Neural crest cell (in vitro differentiated cells): ENCODE measurements at places on chromosomes 1 and 21.

- DNase-seq, result no peak
These were observed 4.9 kb upstream of the C1orf185 start for GRCh38 chr1:51097171-51097570.

- no peak for DNase-seq
These were observed 339.0 kb upstream of the B3GALT2 start for GRCh38 chr1:193525411-193525810.

DNA sequence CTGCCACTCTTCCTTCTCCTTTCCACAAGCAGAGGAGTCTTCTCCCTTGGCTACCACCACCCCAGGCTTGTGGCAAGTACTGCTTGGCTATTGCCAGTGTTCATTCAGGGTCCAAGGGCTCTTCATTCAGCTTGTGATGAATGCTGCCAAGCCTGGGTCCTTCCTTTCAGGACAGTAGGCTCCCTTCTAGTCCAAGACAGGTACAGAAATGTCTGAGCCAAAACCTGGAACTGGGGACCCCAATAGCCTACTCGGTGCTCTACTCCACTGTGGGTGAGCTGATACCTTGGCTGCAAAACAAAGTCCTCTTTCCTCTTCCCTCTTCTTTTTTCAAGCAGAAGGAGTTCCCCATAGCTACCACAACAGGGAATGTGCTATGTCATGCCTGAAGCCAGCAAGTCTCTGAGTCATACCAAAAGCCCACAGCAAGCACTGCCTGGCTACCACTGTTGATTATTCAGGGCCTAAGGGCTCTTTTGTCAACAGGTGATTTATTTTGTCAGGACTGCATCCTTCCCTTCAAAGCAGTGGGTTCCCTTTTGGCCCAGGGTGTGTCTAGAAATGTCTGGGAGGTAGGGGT is 268.9 kb downstream of the HHAT start:
- DNase-seq, result no peak

DNA sequence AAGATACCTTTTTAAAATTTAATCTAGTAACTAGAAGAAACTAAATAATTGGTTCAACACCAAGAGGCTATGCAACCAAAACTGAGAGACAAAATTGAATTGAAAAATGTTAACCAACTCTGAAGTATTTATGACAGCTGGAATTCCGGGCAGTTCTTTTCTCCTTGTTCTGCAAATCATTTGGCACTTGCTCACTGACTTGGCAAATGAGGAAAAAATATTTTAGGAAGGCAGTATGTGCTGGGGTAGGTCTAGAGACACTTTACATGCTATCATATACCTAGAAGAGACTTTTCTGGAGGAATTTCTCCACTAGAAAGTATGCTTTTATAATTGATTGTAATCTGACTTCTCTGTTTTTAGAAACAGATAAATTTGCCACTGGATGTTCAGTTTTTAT is 22.1 kb upstream of the SH3D21 start:
- no peak for DNase-seq

GRCh38 chr1:203395751-203396150 is 44.8 kb upstream of the FMOD start:
- DNase-seq, result no peak

- DNase-seq, result no peak
These were observed 15.0 kb upstream of the ID3 start for GRCh38 chr1:23574265-23574754.

GRCh38 chr1:6414443-6414844 is 5.3 kb downstream of the HES2 start:
- no peak for DNase-seq

DNA sequence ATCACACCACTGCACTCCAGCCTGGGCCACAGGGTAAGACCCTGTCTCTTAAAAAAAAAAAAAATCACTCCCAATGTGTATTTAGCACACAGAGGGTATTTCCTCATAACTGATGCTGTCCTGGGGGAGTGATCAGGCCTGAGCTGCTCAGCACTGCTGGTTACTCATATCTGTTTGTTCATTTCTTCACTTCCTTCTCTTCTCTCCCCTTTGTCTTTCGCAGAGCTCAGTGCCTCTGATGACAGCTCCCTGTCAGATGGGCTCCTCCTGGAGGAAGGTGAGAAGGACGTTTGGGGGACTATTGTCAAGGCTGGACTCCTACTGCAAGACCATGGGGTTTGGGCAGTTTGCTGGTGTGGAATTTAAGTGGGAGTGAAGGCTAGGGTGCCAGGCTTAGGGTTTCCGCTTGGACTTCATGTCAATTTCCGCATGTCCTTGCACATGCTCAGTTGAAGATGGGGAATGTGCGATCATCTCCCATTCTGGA is 13.0 kb downstream of the INAVA start:
- no peak for DNase-seq

DNA sequence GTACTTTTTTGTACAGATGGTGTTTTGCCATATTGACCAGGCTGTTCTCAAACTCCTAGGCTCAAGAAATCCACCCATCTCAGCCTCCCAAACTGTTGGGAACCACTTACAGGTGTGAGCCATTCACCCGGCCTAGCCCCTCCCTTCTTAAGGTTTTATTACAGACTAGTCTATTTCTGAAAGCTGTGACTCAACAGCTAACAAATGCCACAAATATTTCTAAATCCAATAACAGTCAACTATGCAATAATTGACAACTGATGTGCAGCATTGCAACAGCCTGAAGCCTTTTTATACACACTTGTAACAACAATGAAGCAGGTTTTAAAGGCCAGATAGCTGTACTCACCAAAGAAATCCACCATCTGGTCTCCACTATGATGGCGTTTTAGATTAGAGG is 51.4 kb downstream of the GRIK1 start:
- no peak for DNase-seq

DNA sequence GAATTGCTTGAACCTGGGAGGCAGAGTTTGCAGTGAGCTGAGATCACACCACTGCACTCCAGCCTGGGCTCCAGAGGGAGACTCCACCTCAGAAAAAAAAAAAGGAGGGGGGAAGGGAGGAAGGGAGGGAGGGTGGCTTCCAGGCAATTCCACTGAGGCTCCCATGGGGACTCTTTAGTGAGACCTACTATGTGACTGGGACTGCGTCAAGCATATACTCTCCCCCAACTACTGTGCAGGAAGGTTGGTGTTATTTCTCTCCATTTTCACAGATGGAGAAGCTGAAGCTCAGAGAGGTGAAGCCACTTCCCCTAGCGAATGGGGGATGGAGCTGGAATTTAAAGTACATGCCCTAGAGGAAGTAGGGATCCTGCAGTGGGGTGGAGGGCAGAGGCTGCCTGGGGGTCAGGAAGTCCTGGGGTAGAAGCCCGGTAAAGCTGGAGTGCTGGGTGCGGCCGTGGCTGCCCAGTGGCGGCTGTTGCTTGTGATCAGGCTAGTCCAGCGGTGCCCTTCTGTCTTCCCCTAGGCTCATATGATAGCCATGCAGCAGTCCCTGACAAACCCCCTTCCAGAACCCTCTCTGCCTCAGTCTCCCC is 40.3 kb downstream of the RAP1GAP start:
- no peak for DNase-seq

GRCh38 chr1:115225993-115226685 is 111.9 kb downstream of the NGF start:
- no peak for DNase-seq

DNA sequence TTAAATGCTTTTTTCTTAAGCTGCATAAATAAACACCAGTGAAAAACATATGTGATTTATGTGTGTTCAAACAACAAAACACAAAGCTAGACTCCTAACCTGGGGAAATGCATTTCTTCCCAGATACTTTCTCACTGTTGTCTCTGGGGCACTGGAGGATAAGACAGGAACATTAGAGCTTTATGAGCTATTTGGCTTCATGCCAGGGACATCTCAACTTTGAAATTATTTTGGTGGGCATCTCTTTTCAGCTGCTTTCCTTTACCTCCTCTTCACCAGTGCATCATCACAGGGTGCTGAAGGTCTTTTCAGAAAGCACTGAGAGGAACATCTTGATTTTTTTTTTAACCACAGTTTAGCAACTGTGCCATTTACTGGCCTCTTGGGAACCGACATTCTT is 212.9 kb downstream of the DNM3 start:
- no peak for DNase-seq

GRCh38 chr21:41447356-41447755 is 21.3 kb downstream of the MX1 start:
- DNase-seq, result no peak

- DNase-seq, result no peak
These were observed 111.4 kb upstream of the CDC42BPA start for GRCh38 chr1:227429447-227430359.

- no peak for DNase-seq
These were observed 29.3 kb upstream of the BCAS2 start for GRCh38 chr1:114610546-114611245.

GRCh38 chr1:46184920-46185658 is 8.8 kb upstream of the P3R3URF start:
- DNase-seq, result no peak

- DNase-seq, result no peak
These were observed 32.6 kb upstream of the RGS8 start for GRCh38 chr1:182716740-182717720.

- DNase-seq, result no peak
These were observed 40.2 kb upstream of the ZNF124 start for GRCh38 chr1:247212012-247212411.

DNA sequence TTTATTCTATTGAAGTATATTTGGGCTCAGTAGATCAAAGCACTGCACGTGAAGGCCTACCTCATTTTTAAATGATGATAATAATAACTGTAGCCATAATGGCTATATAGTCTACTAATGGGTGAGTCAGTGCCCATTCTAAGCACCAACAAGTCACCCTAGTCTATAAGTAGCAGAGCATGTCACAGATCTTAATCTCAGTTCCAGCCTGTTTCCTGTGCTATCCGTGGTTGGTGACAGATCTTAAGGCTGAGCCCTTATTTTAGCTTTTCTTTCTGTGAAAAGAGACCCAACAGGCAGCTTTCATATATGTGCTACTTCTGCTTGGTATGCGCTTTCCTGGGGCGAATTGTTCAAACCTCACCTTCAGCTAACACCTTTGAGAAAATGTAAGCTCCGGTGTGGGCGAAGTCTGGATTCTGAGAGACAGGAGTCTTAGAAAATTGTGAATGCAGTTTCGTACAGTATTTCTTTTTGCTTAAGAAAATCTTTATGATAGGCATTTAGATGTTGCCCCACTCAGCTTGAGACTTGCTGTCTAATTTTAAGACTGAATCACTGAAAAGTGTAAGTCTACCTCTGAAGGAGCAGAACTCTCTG is 59.6 kb downstream of the FMN2 start:
- no peak for DNase-seq

GRCh38 chr1:22738069-22738435 is 27.4 kb downstream of the EPHB2 start:
- DNase-seq, result no peak
